Effector CD8-positive, alpha-beta T cell (primary cell): ENCODE measurements at places on chromosomes 5 and 9.

DNA sequence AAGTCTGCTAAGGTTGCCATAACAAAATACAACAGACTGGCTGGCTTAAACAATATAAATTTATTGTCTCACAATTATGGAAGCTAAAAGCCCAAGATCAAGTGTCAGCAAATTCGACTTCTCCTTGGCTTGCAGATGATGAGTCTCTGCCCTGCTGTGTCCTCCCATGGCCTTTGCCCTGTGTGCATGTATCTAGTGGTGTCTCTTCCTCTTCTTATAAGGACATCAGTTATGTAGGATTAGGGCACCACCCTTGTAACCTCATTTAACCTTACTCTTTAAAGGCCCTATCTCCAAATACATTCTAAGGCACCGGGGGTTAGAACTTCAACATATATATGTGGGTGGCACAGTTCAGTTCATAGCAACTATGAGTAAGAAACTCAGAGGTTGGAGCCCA lies 157.9 kb upstream of the RASA1 start:
- DNase-seq: no peak

GRCh38 chr5:151820903-151821302 lies 49.1 kb downstream of the G3BP1 start:
- DNase-seq: no peak

DNA sequence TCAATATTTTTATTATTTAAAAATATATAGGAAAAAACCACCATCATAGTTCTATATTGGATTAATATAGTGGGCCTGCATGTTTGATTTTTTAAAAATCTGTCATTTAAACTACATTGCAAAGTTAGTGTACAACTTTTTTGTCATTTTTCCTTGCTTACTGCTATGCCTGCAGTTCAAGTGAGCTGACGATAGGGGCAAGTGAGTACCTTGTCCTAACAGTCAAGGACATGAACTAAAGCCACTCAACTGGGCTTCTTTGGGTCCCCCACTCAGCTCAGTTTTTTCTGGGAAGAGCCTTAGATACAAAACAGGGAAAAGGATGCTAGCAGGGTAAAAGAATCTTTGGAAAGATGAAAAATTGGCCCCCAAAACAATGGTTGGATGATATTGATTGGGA lies 269.9 kb downstream of the MAN2A1 start:
- DNase-seq: no peak

GRCh38 chr5:146799671-146800070 lies 78.9 kb downstream of the PPP2R2B start:
- DNase-seq: no peak

GRCh38 chr5:25568294-25568693 lies 923.5 kb upstream of the CDH10 start:
- no peak for DNase-seq

- DNase-seq: no peak
Observed at GRCh38 chr9:81999806-82000205, 11.2 kb downstream of the SPATA31D1 start.

- no peak for DNase-seq
Observed at GRCh38 chr5:101716941-101717340, 579.1 kb downstream of the SLCO4C1 start.

- no peak for DNase-seq
Observed at GRCh38 chr5:87120518-87121303, 147.0 kb upstream of the RASA1 start.

DNA sequence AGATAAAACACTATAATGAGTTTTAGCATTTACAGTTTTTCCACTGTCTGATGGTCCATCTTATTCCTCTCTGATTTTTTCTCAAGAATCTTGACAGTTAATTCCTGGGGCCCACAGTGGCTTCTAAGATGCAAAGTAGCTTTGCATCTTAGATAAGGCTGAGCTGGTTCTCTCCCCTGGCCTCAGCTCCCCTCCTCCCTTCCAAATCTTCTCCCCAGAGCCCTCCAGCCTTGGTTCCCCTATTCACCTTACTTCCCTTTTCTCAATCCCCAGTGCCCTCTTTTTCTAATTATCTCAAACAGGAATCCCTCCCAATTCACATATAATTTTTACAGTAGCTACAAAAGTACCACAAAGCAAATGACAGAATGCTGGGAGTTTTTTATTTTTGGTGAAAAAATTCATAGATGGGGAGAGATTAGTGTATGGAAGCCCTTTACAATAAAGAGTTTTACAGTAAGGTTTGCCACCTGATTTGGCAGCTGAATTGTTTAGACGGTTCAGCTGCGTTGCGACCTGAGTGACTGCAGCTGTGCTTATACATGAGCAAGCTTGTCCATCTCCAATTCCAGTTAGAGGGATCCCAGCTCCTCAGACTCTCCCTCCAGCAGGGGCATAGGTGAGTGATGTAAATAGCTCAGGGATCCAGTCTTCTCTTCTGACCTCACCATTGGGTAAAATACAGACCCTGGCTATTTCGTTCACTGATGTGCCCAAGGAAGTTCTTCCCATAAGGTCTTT lies 51.4 kb upstream of the CKMT2 start:
- DNase-seq: no peak

- DNase-seq: no peak
Observed at GRCh38 chr5:160978944-160979343, 126.9 kb upstream of the ATP10B start.

- DNase-seq: no peak
Observed at GRCh38 chr5:41918105-41918504, 7.0 kb upstream of the FBXO4 start.
